ENCODE measurements at places on chromosomes 11 and 22.
A peak's percentile ranks its signal among the peaks of the same experiment; 100 is the strongest.

DNA sequence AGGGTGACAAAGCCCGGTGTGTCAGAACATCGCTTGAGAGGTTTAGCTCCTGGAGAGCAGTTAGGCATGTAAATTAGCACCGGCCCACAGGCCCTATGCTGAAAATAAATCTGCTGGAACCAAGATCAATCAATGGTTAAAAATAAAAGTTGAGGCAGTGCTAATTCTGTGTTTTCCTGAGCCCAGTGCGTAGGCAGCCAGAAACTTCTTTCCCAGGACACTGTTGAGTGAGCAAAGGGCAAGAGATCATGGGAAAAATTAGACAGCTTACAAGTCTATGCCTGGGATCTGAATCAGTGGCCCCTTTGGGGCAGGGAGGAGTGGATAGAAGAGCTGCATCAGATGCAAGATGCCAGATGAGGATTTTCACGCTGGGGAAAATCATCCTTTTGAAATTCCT is 539.2 kb downstream of the BUD13 start:
- no peak for DNase-seq

GRCh38 chr22:31681349-31682345 is 19.6 kb upstream of the PISD start:
- no peak for DNase-seq

DNA sequence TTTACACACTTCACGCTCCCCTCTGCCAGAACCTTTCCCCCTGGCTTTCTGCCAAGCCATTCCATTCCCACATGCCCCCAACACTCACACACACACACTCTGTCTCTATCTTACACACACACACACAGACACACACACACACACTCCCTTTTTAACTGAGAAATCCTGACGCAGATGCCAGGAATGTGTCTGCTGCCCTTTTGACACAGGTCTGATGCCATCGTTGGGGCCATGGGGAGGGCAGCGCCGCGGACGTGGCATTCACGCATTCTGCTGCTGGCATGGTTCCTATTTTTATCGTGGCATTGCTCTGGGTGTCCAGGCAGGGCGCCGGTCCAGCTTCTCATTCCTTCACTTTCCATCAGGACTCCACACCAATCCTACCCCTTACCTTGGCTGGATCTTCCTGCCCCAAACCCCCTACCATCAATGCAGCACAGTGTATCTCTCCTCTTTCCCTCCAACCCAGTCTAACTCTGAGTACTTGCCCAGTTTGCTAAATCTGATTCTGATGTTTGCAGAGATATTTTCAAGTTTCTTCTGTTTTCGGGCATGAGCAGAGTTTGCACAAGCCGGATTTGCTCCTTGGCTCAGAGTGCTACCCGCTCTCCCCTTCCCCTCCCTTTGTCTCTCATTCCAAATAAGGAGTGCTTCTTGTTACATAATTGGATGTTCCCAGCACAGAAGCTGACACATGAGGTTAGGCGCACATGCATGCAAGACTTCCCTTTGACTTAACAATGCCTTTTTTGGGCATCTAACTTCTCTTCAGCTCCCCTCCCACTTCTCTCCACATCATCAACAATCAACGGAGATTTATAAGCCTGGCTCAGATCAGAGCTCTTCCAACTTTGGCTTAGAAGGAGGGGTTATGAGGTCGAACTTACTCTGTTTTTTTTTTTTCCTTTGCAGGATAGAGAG is 18.8 kb downstream of the SNX19 start:
- DNase-seq = no peak

DNA sequence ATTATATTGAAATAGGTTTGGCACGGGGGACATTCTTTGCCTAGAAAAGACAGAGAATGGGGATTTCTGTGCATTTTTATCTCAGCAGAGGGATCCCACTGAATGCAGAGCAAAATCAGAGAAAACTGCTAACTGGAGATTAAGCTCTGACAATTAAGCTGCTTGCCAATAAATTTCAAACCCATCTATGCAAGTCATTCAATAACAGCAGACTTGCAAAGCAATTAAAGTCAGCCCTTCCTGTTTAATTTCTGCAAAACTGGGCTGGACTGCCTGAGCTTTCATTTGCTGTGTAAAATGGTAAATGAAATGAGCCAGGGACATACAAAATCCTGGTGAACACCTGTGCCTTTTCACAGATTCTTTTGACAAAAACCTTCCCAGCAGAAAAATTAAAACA is 1273.9 kb upstream of the CNTN5 start:
- no peak for DNase-seq

GRCh38 chr22:39972641-39973040 is 12.4 kb downstream of the TMA7B start:
- DNase-seq = no peak

GRCh38 chr11:81255895-81256294 is 1477.8 kb downstream of the FAM181B start:
- DNase-seq = no peak

GRCh38 chr22:43090130-43090789 is 1.1 kb upstream of the TTLL1 start:
- peak; percentile 12 for DNase-seq

- DNase-seq = no peak
Measured at GRCh38 chr11:11217289-11217928, 135.6 kb downstream of the CSNK2A3 start.
